Activated CD8-positive, alpha-beta T cell treated with anti-CD3 and anti-CD28 coated beads for 36 hours (primary cell): ENCODE measurements at places on chromosomes 3 and 15.

GRCh38 chr15:98169551-98169950 lies 209.0 kb downstream of the ARRDC4 start:
- DNase-seq: no peak

- DNase-seq: no peak
These were observed 19.6 kb downstream of the ZIC1 start for GRCh38 chr3:147428754-147429153.

GRCh38 chr3:120062474-120062873 lies 31.8 kb downstream of the GSK3B start:
- DNase-seq: no peak

DNA sequence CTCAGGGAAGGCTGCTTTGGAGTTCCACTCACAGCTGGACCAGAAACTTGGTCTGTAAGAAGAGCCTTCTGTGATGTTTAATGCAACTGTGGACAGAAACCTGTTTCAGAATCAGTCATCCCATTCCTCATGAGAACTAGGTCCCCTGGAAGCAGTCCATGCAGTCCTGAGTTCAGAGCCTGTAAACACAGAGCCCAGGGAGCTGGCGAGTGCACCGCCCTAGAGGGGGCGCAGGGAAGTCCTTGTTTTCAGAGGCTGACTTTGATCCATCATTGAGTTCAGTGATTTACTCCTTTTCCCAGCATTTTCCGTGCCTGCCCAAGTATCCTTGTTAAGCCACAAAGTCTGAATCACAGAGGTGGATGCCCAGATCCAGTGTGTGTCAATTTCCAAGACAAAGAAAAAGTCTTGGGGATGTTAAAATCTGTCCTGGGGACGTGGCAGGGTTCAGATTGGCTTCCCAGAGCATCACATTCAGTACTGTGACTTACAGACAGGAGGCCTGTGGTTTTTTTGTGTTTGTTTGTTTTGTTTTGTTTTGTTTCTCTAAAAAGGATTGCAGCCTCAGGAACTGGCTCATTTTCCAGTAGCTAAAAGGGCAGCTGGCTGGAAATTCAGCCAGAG lies 9.8 kb upstream of the TXNRD3 start:
- DNase-seq: no peak

DNA sequence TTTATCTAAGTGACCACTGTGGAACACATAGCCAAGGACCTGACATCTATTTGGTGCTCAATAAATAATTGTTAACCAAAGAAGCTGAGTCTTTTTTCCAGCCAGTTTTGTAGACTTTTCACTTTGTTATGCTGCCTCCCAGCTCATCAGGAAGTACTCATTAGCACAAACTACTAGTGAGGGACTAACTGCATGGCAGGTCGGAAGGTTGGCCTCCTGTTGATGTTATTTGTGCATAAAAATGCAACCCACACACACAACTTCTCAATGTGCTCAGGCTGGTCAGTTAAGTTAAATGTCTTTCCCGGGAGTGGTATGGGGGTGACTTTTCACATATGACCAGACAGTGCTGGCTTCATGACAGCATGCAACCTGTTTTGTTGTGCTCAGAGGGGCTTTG lies 263.0 kb upstream of the TOPAZ1 start:
- no peak for DNase-seq

DNA sequence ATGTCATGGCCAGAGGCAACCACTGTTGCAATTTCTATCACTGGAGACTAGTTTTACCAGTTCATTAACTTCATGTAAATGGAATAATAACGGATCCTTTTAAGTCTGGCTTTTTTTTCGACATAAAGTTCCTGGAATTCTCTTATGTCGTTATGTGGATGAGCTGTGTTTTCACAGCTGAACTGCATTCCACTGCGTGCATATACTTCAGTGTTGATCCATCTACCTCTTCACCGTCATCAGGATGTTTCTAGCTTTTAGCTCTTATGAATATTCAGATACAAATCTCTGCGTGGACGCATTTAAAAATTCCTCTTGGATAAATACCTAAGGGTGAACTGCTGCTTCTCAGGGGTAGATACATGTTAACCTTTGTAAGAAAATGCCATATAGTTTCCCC lies 15.6 kb upstream of the CYFIP1 start:
- DNase-seq: no peak

DNA sequence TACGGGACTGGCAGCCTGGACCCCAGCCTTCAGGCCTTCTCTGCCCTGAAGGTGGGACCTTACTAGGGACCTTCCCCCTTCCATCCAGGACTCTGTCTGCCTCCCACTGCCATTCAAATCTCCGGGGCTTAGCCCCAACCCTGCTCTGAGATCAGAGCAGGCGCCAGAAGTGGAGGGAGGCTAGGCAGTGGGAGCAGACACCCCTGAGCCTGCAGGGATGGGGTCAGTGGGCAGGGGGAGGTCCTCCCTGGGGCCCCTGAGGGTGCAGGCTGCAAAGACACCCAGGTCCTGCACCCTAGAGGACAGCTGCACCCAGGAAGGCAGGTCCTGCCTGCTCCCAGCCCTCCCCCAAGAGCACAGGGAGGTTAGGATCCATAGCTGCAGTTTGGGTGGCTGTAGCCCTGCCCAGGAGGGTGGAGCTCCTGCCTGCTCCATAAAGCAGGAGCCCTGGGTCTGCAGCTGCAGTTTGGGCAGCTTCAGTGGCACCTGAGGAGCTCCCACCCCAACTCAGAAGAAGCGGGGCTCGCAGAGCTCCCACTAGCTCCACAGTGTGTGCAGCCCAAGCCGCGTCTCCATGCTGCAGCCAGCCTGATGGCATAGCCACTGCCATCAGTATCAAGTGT lies 8.1 kb upstream of the POC1A start:
- no peak for DNase-seq
